ENCODE measurements at places on chromosomes 5 and 9.
A peak's percentile ranks its signal among the peaks of the same experiment; 100 is the strongest.

GRCh38 chr5:14061106-14061505 lies 82.0 kb upstream of the TRIO start:
- DNase-seq = no peak

DNA sequence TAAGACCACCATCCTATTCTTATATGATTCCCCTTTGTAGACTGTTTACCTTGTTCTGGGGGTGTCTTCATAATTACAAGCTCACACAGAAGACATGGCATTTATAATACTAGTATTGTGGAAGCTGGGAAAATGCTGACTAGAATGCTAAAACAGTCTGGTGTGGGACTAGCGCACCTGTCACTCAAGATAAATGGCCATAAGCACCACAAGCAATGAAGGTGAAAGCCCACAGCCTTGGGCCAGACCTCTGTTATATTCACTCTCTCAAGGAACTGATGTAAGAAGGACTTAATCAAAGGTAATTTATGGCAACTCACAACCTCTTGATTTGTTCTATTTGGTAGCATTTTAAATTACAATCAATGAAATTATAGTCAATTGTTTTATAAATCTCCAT lies 721.5 kb downstream of the SEMA5A start:
- no peak for DNase-seq

DNA sequence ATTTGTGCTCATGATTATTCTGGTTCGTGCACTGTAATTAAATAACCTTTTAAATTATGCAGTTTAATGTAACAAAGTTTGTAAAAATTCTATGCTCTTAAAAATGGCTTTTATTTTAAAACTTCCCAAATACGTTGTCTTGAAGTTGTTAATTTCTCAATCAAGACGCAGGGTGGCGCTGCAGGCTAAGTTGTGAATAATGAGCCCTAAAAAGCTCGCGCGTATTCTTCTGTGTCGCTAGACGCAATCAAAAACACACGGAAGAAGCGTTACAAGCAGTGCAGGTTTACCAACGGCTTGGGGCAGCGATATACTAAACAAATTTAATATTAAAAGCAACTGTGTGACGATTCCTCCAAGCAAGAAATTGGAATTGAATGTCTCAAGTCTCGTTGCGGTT lies at the start of gene PCDHB4:
PCDHB4 (plus strand) TSS at position 256 of the 400 bp plus-strand sequence. CDS start 181 bp downstream, outside the sequence.
- DNase-seq = peak; percentile 5

DNA sequence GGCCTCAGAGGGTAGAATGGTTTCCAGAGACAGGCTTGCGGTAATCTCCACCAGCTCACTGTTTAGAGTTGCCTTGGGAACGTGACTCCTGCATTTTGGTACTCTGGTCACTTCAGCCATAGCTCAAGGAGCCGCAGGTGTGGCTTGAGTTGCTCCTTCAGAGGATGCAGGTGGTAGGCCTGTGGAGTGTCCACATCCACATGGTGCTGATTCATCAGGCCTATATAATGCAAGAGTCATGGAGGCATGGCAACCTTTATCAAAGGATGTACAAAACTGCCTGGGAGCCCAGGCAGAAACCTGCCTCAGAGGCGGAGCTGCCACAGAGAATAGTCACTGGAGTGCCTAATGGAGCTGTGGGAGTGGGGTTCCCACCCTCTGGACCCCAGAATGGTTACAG lies 114.2 kb downstream of the ANXA1 start:
- no peak for DNase-seq

GRCh38 chr5:16921211-16921610 lies 14.9 kb downstream of the MYO10 start:
- DNase-seq = no peak

DNA sequence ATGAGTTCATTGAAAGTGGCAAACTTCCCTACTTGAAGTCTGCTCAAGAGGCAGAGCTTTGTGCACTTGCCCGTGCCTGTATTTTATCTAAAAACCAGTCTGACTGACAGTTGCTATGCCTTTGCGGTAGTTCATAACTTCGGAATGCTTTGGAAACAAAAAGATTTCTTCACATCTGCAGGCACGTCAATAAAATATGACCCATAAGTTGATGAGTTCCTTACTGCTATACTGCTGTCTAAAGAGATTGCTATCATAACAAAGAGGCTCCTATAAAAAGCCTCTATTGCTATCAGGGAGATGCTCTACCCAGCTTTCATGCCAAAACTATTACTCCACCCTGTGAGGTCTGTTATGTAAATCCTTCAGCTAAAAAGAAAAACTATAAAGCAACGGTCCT lies 25.4 kb upstream of the RNF20 start:
- DNase-seq = no peak

- no peak for DNase-seq
Observed at GRCh38 chr5:135232958-135233357, 166.1 kb downstream of the MACROH2A1 start.

- no peak for DNase-seq
Observed at GRCh38 chr9:119369680-119370366, 588 bp upstream of the BRINP1 start.

Measured in activated CD4-positive, alpha-beta T cell treated with anti-CD3 and anti-CD28 coated beads, Interleukin-2, amount 50 U/mL, for 48 hours (primary cell).